ENCODE measurements at places on chromosomes 1 and 21.

- no peak for DNase-seq
These were observed 24.4 kb upstream of the DEPDC1 start for GRCh38 chr1:68521286-68521685.

DNA sequence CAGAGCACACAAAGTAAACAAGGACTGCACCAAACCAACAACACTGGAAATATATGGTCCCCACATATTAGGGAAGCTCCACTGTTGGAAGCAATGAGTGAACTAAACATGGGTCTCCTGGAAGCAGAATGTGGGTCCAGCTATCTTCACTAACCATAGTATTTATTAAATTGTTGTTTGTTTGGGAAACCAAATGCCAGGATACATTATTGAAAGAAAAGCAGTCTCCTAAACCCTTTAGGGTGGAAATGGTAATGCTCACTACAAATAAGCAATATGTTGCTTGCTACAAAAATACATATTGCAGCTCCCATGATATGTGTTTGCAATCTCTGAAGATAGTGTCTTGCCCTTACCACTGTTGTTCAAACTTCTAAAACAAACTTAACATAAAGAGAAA lies 2.2 kb downstream of the NEGR1 start:
- DNase-seq, result no peak

DNA sequence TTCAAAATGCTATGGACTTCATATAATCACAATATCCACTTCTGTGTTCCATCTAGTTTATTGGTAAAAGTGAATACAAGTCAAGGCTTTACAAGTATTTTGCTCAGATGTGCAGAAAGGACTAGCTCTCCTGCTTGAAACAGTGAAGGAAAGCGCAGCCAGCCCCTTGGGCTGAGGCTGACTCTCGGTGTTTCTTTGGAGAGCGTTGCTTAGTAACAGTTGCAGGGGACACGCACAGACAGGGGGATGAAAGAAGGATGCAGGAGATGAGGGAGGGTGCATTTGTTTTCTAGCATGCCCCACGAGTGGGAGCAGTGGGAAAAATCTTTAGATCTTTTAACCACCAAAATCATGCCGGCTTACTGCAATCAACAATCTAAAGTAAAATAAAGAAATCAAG lies 9.1 kb downstream of the PYCR2 start:
- DNase-seq, result no peak

DNA sequence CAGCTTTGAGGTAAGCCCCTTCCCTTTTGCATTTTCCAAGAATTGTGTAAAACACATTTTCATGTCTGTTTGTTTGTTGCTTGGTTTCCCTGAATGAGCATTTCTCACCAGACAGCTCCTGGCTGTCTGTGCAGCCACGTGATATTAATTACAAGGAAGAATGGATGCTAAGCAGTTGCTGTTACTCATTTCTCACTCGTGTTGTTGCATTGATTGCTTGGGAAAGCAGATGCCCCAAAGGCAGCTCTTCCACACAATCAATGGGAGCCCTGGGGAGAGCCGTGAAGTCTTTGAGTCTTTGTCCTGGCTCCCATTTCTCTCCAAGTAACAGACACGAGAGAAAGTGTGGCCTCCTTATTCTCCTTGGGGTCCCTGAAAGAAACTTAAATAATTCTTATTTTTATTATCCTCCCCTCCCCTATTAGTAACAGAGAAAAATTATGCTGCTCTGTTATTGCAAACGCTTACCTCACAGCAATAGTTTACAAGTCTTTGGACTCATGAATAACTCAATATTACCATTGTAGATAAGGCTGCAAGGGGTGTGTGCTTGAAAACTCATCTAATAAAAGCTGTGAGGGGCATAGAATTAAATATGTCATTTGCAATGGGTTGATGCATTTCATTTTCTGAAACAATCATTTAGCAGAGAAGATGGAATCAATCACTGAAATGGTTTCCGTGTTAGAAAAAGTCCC lies 127.7 kb upstream of the CAMK1G start:
- no peak for DNase-seq

GRCh38 chr1:235878082-235878811 lies 11.5 kb upstream of the LYST start:
- no peak for DNase-seq

DNA sequence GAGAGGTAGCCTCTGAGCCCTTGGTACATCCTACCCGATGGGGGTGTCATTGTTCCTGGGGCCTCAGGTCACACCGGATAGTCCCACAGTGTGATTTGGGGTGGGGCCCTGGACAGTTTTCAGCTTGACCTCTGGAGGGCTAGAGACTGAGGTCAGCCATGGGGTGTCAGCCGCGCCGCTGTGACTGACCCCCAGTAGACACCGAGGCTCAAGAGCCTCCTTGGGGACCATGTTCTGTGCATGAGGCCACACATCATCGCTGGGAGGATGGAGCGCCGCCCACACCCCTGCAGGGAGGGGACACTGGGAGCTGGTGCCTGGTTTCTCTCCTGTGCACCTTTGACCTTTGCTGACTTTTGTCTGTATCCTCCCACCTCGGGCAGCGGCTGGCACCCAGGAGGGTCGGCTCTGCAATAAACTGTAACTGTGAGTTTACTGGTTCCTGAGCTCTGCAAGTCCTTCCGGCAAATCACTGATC lies 22.6 kb downstream of the ITGB2 start:
- no peak for DNase-seq

GRCh38 chr1:145908653-145909052 lies 1.2 kb downstream of the ITGA10 start:
- DNase-seq, result no peak

DNA sequence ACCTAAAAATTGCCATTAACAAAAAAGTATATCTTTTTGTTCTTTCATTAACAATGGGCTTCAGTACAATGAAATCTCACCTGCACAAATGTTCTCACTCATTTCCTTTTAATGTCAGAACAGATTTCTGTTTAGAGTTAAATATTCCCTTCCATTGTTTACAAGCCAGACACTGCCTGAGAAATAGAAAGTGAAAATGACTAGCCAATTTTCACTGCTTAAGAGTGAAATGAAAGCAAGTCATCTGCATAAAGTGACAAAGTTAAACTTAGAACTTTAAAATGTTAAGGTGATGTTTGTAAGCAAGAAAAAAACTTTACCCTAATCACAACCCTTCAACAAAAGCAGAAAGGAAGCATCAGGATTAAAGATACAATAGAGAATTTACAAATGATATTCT lies 27.5 kb downstream of the COA6 start:
- peak; percentile 70 for DNase-seq

DNA sequence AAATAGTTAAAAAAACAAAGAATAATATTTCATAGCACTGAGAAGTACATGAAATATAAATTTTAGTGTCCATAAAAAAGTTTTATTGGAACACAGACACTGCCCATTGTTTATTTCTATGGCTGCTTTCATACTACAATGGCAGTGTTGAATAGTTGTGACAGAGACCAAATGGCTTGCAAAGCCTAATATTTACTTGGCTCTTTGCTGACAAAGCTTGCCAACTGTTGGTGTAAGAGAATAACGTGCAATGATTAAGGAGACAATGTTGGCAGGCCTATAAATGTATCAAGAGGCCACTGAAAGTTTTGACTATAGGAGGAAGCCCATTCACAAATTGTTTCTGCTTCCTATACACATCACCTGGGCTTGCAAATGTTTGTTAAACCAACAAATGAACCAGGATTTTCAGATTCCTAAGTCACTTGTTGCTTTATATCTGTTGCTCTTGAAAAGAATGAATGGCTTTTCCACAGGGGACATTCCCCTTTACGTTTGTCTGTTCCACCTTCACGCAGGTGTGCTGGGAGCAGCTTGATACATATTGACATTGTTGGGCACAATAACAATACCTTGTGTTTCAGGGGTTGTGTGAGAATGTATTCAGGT lies 5.5 kb upstream of the ST6GALNAC3 start:
- no peak for DNase-seq

DNA sequence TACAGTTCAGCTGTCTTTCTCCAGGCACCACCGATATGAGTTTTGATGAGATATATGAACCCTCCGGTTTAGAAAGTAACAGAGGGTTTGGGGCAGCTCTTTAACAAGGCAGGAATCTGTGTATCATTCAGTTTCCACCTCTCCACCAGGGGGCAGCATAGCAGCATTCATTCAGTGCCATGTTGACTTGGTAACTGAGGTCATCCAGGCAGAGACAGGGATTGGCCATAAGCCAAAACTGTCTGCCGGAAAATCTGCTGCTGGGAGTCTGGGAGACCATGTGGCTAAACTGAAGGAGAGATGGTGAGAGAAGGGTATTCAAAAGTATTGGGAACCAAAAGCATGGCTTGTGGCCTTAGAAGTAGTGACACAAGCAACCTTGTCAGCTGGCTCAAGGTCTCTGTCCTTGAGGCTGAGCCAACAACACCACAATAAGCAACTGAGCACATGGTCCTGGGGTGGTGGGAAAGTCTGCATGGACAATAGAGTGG lies 98.5 kb downstream of the LMX1A start:
- peak; percentile 6 for DNase-seq

DNA sequence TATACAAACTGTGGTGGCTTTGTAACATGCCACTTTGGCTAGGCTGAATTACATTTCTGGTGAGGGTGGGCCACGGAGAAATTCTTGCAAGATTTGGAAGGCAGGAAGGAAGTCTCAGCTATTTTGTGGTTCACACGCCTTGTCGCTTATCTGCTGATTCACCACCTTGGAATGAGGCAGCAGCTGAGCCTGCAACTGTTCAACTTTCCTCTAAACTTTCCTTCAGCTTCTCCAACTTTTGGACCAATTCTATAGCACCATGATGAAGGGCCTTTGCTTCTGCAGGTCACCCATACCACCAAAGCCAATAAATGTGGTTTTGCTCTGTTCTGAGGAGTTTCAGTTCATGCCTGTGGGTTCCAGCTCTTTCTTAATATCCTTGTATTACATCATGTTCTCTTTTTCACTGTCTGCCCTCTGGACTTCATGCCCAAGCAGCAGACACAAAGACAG lies 337.6 kb upstream of the SNX7 start:
- DNase-seq, result peak; percentile 47

GRCh38 chr21:14864211-14865021 lies 200.4 kb downstream of the NRIP1 start:
- DNase-seq, result peak; percentile 26

GRCh38 chr1:24316645-24317044 lies 2.5 kb upstream of the GRHL3 start:
- no peak for DNase-seq
